GDM1 (cell line): ENCODE measurements at places on chromosomes 7 and 10.

DNA sequence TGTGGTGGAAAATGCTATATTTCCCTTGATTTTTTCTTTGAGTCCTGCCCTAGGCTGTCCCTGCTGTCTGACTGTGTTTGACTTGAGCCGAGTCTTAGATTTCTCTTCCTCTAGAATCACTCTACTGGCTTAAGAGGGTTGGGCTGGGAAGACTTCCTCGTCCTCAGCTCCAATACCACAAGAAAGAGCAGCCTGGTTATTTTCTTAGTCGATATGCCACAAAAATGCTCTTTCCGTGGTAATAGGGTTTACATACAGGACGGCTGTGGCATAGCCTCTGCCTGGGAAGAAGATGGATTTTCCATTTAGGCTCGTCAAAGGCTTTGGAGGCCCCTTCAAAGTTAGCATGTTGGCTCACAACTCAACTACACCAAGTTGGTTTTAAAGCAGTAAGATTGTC is 212.0 kb upstream of the IGFBP3 start:
- DNase-seq = no peak

GRCh38 chr7:47670729-47671128 is 88.8 kb upstream of the TNS3 start:
- DNase-seq = no peak

DNA sequence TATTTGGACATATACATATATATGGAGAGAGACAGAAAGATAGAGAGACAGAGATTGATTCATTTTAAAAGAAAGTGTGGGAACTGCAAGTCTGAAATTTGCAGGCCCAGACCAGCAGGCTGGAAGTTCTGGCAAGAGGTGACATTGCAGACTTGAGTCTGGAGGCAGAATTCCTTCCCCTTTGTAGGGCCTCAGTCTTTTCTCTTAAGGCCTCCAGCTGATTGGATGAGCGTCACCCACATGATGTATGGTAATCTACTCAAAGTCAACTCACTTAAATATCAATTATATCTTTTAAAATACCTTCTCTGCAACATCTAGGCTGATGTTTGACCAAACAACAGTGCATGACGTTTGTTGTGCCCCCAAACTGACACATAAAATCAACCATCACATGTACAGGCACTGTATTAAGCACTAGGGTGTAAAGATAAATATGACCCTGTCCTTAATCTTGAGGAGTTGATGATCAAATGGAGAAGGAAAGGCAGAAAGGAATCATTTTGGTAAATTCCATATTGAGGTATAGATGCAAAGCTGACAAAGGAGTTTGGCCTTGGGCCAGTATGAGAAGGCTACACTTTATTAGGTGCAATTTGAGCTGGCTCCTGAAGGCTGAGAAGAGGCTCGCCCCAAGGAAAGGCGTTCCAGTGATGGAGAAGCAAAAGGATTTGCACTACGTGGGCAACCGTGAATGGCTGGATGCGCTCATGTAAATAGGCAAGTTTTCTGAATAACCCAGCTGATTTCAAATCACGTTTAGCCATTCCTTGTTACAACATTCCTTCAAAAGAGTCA is 52.6 kb downstream of the BPGM start:
- DNase-seq = no peak

DNA sequence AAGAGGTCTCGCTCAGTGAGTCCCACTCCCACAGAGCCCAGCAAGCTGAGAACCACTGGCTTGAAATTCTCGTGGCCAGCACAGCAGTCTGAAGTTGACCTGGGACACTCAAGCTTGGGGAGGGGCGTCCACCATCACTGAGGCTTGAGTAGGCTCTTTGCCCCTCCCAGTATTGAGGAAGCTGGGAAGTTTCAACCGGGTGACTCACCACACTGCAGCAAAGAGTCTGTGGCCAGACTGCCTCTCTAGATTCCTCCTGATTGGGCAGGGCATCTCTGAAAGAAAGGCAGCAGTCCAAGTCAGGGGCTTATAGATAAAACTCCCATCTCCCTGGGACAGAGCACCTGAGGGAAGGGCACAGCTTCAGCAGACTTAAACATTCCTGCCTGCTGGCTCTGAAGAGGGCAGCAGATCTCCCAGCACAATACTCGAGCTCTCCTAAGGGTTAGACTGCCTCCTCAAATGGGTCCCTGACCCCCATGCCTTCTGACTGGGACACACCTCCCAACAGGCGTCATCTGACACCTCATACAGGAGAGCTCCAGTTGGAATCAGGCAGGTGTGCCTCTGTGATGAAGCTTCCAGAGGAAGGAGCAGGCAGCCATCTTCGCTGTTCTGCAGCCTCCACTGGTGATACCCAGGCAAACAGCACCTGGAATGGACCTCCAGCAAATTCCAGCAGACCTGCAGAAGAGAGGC is 970.9 kb upstream of the LRRN3 start:
- DNase-seq = no peak

DNA sequence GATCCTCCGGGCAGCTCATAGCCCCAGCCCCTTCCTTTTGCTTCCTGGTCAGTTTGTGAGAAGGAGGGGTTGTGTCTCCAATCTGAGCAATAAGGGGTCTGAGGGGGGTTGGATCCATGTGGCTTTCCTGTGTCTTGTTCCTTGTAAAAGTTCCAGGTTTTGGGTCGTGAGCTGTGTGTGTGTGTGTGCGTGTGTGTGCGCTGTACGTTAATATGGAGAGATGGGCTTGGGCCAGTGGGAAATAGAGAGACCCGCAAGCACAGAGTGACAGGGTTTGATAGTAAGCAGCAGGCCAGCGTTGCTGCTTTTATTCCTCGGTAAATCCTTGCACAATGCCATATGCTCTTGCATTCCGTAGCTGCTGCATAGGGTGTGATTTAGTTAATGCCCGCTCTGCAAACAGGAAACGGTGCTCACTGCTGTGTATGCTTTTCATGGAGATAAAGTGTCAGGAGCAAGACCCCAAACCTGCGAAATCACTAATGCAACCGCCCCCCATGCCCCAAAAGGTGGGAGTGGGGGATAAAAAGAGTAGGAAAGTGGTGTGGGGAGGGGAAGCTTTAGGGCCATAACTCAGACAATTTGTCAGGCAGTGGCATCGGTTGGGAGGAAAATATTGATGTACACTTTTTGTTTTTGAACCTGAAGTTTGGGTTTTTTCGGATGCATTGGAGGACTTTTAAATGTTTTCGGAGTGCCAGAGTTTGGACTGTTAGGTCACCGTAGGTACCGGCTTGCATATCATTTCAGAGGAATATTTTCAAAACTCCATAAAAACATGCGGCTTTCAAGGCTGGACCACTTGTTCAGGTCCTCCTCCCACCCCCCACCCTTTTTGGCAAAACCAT is 108.7 kb downstream of the TCF7L2 start:
- no peak for DNase-seq

- no peak for DNase-seq
Measured at GRCh38 chr10:96714031-96714590, 6.2 kb downstream of the PIK3AP1 start.

- DNase-seq = no peak
Measured at GRCh38 chr10:3261921-3262320, 89.3 kb upstream of the PITRM1 start.

GRCh38 chr10:71864911-71865361 is 13.9 kb upstream of the PSAP start:
- DNase-seq = no peak

DNA sequence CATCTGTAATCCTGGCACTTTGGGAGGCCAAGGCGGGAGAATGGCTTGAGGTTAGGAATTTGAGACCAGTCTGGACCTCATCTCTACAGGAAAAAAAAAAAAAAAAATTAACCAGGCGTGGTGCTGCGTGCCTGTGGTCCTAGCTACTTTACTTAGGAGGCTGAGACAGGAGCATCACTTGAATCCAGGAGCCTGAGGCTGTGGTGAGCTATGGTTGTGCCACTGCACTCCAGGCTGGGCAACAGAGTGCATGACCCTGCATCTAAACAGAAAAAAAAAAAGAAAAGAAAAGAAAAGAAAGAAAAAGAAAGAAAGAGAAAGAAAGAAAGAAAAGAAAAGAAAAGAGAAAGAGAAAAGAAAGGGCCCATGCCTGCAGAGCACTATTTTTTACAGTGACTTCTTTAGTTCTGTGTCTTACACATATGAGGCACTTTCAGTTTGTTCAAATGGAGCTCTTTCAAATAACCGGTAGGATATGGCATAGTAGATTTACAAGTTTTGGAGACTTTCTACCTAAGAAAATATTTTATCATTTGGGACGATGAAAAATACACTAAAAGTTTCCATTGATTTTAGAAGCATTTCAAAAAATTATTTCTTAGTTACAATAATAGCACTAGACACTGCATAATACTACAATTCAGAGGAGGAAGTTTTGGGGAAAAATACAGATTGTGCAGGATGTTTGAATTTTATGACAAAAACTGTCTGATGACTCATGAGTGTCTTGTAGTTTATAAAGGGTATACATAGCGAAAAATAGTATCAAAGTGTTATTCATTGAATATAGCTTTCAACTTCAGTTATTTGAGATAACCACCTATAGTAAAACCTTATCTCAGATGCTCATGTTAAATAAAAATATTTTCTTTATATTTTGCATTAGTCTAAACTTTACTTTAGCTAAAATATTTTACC is 75.9 kb downstream of the MDFIC start:
- DNase-seq = no peak

DNA sequence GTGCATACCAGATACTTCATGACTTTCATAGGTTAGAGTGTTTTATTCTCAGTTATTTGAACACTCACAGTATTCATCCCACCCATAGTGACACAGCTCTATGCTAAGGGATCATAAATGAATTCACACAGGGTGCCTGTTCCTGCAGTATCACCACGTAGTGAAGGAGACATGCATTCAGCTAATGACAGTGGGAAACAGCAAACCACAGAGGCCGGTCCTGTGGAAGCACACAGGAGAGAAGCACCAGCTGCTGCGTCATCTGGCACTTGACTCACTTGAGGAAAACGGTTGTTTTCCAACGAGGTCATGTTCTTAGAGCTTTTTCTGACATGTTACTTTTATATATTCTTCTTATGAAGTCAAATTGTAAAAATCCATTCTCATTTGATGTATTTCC is 73.0 kb downstream of the UBE3C start:
- peak; percentile 12 for DNase-seq

DNA sequence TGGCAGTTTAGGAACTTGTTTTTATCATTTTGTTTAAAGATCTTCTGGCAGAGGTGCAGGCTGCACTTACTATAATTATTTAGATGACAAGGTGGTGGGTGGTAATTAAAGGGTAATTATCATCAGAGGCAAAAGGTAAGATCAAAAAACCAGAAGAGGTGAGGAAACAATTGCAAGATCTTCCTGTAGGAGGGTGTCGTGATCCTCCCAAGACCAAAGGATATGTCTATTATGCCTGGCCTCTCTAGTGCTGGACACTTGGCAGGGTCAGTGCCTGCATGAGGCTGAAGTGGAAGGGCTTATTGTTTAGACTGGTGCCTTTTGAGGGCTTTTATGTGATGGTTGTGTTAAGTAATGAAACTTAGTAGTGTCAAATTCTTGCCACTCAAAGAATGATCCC is 1.8 kb upstream of the WAPL start:
- DNase-seq = no peak

DNA sequence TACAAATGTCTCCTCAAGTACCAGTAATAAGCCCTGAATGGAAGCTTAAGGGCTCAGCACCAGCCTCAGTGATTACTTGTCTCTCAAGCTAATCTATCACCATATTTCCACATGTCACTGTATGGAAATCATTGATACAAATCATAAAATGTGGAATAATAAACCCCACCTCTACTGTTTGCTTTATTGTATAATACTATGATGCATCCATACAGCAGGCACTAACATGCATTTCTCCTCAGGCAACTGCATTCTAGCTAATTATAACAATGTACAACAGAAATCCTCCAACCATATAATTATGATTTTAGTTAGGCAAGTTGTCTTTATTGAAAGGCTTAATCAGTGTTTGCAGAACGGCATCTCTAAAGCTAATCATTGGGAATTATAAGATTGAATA is 26.2 kb downstream of the CRPPA start:
- DNase-seq = no peak

DNA sequence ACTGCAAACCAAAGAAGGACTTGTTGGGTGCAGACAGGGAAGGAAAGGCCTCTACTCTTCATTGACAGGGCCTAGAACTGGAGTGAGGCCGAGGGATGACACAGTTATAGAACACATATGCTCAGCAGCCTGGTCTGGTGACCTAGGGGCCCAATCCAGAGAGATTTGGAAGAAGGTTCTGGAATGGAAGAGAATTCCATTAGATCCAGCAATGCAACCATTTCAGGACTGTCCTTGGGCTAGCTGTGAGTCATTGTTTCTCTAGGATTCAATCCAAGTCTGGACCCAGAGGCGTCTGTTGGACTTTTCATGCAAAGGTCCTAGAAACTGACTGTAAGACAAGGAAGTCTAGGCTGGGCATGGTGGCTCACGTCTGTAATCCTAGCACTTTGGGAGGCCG is 59.2 kb downstream of the WIPF3 start:
- no peak for DNase-seq

DNA sequence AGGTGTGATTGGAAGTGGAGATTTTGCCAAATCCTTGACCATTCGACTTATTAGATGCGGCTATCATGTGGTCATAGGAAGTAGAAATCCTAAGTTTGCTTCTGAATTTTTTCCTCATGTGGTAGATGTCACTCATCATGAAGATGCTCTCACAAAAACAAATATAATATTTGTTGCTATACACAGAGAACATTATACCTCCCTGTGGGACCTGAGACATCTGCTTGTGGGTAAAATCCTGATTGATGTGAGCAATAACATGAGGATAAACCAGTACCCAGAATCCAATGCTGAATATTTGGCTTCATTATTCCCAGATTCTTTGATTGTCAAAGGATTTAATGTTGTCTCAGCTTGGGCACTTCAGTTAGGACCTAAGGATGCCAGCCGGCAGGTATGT is 13.6 kb downstream of the STEAP2 start:
- no peak for DNase-seq

DNA sequence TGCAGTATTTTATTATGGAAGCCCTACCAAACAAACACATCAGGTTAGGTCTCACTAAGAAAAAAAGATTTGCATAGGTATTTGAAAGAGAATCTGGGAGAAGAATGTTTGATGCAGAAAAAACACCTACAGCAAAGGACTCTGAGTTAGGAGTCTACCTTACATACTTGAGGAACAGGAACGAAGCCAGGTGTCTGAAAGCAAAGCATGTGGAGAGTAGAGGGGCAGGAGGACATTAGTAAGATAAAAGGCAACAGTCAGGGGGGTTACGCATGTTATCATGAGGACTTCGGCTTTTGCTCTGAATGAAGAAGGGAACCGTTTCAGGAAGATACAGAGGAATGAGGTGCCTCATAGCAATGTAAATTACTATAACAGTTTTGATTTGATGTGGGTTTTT is 87.9 kb upstream of the PTER start:
- no peak for DNase-seq

- no peak for DNase-seq
Measured at GRCh38 chr10:77377034-77377433, 260.6 kb downstream of the KCNMA1 start.

DNA sequence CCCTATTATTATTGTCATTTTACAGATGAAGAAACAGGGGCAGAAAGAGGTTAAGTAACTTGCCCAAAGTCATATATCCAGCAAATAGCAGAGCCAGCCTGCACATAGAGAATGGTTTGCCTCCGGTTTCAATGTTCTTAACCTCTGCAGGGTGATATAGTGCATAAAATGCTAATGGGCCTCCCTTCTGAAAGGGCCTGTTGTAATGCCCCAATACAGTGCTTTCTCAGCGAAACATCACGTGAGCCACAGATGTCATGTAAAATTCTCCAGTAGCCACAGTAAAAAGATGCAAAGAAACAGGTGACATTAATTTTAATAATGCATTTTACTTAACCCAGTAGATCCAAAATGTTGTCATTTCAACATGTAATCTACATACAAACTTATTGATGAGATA is 38.1 kb downstream of the LRGUK start:
- DNase-seq = no peak
